Hepatic stellate cell (primary cell): ENCODE measurements at places on chromosomes 7 and 10.

DNA sequence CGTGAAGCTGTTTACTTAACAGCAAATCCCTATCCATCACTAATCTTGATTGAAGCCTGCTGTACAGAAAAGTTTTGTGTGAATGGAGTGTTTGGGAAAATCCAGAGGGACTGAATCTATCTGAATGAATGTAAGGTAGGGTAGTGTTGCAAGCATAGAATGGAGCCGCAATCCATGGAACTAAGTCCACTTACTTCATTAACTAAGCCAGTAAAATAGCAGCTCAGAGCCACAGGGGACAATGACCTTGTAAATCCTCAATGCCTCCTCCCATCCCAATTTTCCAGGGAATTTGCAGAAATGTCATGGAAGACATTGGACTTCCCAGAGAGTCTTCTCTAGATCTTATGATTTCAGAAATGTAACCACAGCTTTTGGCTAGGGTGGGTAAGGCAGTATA is 15.2 kb downstream of the TBATA start:
- no peak for DNase-seq

GRCh38 chr7:37920849-37921805 is 687 bp downstream of the EPDR1 start:
- peak; percentile 15 for DNase-seq

DNA sequence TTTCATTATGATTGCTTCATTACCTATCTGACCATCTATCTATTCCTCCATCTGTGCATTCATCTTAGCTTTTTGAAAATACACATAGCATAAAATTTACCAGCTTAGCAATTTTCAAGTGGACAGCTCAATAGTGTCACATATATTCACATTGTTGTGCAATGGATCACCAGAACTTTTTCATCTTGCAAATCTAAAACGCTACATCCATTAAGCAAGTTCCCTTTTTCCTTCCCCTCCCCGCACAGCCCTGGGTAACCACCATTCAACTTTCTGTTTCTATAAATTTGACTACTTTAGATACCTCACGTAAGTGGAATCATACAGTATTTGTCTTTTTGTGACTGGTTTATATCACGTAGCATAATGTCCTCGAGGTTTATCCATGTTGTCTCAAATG is 78.0 kb upstream of the ADRB1 start:
- DNase-seq = no peak

DNA sequence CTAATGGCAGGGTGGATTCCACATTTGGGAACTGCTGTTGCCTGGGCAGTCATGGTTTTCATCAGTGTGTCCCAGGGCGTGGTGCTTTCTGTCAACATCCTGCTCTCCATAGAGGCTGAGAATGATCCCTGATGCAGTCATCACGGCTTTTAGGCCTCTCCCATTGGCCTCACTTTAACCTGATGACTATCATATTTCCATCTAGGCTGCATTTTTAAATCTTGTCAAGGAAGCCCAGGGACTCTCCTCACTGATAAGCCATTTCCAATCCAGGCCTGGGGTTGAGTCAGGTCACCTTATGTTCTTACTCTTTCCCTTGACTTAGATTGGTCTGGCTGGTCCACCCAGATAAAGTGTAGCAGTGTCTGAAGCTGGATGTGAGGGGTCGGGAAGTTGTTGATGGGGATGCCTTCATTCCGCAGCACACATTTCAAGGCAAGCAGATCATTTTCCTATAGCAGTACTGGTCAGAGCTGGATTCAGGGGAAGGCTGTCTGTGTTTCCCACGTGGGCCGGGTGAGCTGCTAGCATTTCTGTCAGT is 177.0 kb downstream of the AUTS2 start:
- DNase-seq = no peak

- no peak for DNase-seq
Observed at GRCh38 chr7:29192811-29193210, 1.8 kb upstream of the CHN2 start.

DNA sequence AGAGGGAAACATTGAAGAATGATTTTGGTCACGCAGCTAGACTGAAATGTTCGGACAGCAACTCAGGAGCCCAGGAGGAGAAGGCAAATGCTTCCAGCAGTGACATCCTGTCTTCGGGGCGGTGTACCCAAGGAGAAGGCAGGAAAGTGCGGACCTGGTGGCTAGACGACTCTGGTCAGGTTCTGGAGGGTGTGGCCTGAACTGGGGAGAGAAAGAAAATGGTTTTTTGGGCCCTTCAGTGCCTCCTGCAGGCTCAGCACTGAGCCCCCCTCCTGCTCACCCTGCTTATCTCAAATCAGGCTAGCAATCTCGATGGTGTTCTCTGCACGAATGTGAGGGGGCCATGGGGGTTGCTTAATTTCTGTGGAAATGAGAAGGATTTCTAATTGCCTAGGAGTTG is 26.7 kb upstream of the TARP start:
- DNase-seq = no peak

- no peak for DNase-seq
Observed at GRCh38 chr7:41447450-41448042, 255.3 kb downstream of the INHBA start.

DNA sequence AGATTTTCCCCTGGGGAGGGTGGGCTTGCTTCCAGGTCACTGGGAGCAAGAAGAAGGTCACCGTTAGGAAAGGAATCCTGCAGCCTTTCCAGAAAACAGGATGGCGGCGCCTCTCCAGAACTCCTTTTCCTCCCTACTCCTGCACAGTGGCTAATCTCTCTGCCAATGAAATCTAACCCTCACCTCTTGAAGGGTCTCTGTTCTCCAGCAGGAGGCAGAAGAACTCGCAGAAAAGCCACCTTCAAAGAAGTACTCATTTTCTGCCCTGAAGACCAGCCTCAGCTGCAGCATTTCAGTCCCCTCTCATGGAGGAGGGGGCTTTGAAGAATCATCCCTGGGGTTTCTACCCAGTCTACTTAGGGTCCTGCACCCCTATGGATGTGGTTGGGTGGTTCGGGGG is 626.9 kb downstream of the CALN1 start:
- DNase-seq = no peak

GRCh38 chr7:102140952-102141370 is 145.7 kb upstream of the SH2B2 start:
- DNase-seq = no peak

DNA sequence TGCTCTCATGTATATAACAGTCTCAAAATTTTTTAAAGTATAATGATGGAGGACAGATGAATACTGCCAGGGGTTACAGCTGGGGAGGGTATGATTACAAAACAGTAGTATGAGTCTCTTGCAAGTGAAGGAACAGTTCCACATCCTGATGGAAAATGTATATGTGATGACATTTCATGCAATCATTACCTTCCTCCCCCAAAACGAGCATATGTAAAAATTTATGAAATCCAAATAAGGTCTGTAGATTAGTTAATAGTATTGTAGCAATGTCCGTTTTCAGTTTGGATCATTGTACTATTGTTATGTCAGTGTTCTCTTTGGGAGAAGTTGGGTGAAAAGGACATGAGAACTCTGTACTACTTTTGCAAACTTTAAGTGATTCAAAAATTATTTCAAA is 38.0 kb downstream of the DRGX start:
- DNase-seq = no peak

DNA sequence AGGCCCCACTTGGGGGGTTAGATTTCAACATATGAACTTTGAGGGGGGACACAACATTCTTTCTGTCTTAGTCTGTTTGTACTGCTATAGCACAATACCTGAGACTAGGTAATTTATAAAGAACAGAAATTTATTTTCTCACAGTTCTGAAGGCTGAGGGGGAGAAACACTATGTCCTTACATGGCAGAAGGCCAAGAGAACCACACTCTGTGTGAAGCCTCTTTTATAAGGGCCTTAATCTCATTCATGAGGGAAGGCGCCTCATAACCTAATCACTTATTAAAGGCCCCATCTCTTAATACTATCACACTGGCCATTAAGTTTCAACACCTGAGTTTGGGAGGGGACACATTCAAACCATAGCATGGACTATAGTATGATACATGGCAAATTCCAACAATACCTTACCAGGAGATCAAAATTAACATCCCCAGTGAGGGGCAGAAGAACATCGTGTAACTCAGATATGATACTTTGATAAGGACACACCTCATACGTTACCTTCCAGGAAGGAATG is 9.3 kb upstream of the PDLIM1 start:
- DNase-seq = no peak

DNA sequence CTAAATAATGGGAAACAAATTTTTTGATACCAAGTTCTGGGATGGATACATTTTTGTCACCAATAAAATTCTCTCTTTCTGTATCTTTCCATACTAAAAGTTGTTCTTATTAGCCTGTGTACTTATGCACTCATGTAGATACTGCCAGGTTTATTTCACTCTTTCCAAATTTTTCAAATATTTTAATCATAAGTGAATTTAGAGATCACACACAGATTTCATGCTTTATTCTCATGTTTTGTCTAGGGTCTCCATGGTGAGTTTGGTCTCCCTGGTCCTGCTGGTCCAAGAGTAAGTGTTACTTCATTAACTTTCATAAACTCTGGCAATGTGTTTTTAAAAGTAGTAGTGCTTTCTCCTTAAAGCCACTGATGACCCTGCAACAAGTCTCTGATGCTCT is 20.3 kb downstream of the COL1A2 start:
- no peak for DNase-seq

- no peak for DNase-seq
Observed at GRCh38 chr10:125845617-125846016, 22.3 kb downstream of the BCCIP start.

- DNase-seq = no peak
Observed at GRCh38 chr10:125782054-125782453, 6.4 kb upstream of the MMP21 start.

GRCh38 chr7:107248551-107249316 is 79.9 kb downstream of the HBP1 start:
- no peak for DNase-seq

GRCh38 chr10:13632884-13633440 is 46.2 kb downstream of the PRPF18 start:
- DNase-seq = no peak

- DNase-seq = no peak
Observed at GRCh38 chr10:69703256-69703655, 73.2 kb downstream of the FAM241B start.

DNA sequence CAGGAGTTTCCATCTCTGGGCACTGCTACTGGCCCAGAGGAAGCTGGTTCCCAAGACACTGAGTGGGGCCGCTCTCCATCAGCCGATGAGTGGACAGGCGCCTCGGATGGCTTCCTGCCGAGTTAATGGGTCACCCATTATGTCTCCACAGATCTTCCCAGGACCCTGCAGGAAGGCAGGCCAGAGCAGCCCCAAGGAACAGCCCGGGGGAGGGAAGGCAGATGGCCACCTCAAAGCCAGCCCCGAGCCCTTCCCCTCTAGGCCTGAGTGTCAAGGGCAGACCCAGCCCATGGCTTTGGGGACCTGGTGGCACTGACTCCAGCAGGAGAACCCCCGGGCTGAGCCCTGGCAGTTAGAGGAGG is 3.4 kb upstream of the LFNG start:
- DNase-seq = no peak

GRCh38 chr7:1569016-1569415 is 816 bp downstream of the PSMG3 start:
- DNase-seq = no peak

DNA sequence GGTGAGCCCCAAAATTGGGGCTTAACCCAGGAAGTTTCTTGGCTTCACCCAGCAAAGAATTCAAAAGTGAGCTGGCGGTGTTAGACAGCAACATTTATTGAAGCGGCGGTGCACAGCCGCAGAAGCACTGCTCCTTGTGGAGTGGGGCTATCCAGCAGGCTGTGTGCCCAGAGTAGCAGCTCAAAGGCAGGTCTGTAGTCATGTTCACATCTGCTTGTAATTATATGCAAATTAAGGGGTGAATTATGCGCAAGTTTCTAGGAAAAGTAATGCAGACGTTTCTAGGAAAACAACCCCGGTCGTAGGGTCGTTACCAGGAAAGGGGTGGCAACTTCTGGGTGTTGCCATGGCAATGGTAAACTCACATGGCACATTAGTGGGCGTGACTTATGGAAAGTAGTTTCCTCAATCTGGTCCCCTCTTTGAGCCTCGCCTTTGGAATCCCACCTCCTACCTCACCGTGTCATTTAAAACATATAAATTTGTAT is 13.7 kb upstream of the KBTBD2 start:
- peak; percentile 31 for DNase-seq

GRCh38 chr7:131104596-131105293 is 222.9 kb upstream of the MKLN1 start:
- DNase-seq = no peak

GRCh38 chr10:132659206-132660091 is 121.9 kb downstream of the INPP5A start:
- DNase-seq = no peak

DNA sequence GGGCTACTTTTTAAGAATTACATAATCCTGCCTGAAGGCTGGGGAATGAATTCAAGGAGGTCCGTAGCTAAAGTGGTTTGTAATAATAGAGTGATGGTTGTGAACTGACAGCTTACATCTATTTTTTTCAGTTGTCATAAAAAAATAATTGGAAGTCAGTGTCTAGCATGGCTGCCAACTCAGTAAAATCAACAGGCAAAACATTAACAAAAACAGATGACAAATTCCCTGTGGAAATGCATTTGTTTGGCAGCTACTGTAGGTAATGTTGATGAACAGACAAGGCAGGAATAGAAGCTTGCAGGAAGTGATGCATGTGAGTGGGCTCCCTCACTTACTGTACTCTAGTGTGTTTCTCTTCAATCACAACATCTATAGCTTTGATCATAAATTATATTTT is 766.0 kb upstream of the POT1 start:
- DNase-seq = no peak

GRCh38 chr7:15085366-15085765 is 182.8 kb upstream of the DGKB start:
- no peak for DNase-seq
